Activated CD4-positive, alpha-beta memory T cell treated with anti-CD3 and anti-CD28 coated beads for 36 hours (primary cell): ENCODE measurements at places on chromosomes 16 and 17. TPM values are rescaled to one million over a fixed set of nuclear protein-coding genes. Genes with fewer than 3 reads are reported as not detected.

The APRT gene
- 270 TPM for total RNA-seq

The CLEC18A gene
- total RNA-seq: 0.44 TPM

The GOSR2 gene
- total RNA-seq: 40.8 TPM

The KRT25 gene
- not detected for total RNA-seq

The DUSP3 gene
- 14.8 TPM for total RNA-seq

The TNFSF13 gene
- total RNA-seq: 0.71 TPM

The OR3A2 gene
- 2.4 TPM for total RNA-seq

The PRSS33 gene
- total RNA-seq: not detected

The KRT27 gene
- total RNA-seq: not detected

The CD300A gene
- total RNA-seq: 11.3 TPM
